ENCODE measurements at places on chromosomes 2 and 18.

- DNase-seq, result no peak
Measured at GRCh38 chr18:24656050-24656449, 195.6 kb downstream of the HRH4 start.

- no peak for DNase-seq
Measured at GRCh38 chr2:40388161-40388560, 63.7 kb downstream of the SLC8A1 start.

DNA sequence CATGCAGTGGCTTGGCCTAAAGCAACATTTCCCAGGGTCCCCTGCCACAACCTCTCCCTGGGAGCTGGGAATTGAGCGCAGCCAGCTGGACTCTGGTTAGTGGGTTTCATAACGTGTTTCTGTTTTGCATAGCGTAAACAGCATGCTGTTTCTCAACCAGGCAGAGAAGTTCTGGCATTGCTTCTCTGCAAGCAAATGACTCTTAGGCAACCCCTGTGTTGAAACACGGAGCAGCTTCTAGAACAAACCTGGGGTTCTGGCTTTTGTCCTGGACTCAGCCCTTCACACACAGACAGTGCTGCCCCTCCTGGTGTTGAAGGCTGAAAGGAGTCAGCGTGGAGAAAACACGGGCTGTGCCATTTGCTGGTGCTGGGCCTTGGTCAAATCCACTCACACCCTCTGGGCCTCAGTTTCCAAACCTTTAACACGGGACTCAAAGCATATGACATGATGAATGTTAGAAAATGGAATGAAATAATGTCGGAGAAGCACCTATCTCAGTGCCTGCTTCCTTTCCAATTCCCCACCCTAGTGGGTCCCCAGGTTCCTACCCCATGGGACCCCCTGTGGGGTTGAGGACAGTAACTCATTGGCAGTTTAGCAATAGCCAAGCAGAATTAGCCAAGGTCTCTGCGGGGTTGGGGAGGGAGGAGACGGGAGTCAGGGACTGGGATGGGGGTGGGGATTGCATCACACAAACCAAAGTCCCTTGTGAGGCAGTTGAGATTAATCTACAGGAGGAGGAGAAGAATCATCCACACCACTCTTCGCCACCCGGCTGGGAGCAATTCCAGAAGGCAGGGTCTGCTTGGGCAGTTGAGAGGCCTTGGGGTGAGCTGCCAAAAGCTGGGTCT lies 30.2 kb upstream of the IL1R2 start:
- DNase-seq, result no peak

- no peak for DNase-seq
Measured at GRCh38 chr2:20726913-20727312, 60.0 kb downstream of the GDF7 start.

- DNase-seq, result no peak
Measured at GRCh38 chr2:75523313-75524275, 37.1 kb downstream of the EVA1A start.

DNA sequence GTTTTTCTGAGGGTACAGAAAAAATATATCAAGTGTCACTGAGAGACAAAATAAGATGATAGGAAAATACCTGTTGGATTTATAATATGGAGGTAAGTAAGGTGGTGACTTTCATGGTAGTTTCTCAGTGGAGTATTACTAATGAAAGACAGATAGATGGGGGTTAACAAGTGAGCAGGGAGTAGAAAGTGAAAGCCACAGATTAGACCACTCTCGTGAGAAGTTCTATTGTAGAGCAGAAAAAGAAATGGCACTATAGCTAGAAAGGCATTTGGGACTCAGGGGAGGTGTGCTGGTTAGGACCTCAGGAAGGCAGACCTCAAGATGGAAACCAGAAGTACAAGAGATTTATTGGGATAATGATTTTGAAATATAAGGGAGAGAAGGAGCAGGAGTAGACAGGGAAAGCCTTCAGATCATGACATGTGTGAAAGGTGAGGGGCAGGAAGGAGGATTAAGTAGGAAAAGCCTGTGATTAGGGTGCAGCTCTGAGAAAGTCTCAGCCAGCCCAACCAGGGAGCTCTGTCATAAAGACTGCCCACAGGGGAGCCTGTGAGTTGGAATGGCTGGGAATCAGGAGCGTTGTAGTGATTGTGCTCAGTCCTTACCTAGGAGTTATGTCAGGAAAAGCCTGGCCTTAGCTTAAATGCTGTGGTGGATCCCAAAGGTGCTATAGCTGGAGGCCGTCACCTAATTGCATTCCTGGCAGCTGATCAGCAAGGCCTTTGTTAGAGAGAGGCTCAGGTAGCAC lies 198.1 kb downstream of the IKZF2 start:
- DNase-seq, result no peak

DNA sequence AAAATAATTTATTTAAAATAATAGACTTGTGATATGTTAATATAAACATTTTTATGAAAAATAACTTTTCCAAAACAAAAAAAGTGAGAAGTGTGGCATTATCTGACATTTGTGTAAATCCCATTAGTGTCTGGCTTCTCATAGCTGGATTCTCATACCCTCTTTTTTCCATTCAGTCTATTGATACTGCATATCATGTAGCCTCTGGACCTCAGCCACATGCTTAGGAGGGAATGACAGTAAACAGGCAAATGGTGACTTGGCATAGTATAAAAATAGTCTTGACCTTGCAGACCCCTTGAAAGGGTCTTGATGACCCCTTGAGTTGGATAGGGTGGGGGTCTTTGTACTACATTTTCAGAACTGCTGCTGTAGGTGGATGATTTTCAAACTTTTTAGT lies 29.2 kb downstream of the GALNT1 start:
- no peak for DNase-seq

DNA sequence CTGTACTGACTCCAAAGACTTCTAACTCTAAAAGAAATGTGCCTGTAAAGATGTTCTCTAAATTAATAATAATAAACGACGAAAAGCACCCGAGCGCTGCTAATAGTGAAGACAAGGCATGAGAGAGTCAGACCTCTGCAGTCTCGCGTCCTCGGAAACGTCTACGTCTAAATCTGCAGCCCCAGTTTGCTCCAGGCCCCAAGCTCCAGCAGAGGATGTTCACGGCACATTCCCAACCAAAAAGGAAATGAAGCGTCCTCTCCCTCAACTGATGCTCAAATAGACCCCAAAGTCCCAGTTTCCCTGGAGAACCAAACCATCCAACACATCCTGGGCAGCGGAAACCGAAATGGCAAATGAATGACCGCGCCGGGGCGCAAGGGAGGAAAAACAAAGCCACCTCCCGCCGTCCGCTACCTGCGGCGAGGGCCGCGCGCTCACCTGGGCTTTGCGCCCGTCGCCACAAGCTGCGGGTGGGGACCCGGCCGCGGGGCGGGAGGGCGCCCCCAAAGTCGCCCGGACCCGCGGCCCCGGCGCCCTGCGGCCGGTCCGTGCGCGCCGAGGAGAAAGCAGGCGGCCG lies 47.1 kb upstream of the CCDC150 start:
- DNase-seq, result no peak

- no peak for DNase-seq
Measured at GRCh38 chr2:237904831-237905599, 45.6 kb downstream of the RAMP1 start.

DNA sequence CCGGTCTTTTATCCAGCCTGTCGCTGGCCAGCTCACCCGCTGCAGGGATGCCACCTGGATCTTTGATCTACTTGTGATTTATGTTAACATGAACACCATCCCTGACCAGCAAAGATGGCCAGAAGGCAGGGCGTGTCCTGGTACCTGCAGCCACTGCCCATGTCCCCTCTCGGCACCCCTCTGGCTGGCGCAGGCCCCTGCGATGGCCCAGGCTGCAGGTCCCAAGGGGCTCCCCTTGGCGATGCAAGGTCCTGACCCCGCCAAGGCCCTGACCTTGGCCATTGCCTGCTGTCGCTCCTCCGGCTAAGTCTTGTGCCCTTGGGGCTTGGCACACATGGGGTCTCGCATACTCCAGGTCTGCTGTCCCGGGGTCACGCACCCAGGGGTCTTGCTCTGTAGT lies 214.9 kb downstream of the TWIST2 start:
- no peak for DNase-seq

- DNase-seq, result no peak
Measured at GRCh38 chr2:186302263-186302662, 183.8 kb upstream of the ZC3H15 start.

DNA sequence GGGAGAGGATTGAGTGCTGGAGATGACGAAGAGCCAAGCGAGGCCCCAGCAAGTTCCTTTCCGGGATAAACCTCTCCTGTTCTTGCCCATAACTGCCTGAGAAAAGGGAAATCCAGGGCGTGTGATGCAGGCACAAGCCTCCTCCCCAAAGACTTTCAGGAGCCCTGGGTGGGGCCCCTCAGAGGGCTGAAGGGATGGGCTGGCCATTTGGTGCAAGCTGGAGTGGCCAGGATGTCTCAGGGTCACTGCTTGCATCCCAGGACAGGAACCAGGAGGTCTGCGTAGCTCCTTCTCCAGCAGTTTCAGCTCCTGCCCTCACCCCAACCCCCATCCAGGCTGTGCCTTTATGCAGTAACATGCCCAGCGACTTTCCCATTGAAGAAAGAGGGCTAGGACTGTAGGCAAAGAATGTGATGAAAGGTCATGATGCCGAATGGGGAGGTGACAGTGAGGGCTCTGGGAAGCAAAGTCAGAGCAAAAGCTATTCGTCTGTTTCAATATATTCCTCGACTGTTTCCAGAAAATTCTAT lies 80.2 kb downstream of the PXDN start:
- DNase-seq, result no peak
